Putamen (tissue), 1 donor: ENCODE measurements at places on chromosomes 3 and 15.

DNA sequence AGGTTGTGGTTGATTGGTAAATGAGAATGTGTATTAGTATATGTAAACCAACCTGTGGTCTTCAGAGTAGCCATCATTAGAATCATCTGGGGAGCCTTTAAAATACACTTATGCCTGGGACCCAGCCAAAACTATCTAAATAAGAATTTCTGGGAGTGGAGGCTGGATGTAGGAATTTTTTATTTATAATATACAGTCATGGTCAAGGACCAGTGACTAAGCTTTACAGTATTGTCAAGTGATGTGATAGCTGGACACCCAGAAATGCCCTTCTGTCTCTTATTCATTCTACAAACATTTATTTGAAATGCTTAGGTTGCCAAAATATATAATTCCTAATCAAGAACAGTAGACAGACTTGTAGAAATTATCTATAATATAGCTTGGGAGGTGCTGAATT is 132.2 kb downstream of the MBNL1 start:
- no peak for DNase-seq

- no peak for DNase-seq
Observed at GRCh38 chr3:152376351-152377183, 107.8 kb downstream of the MBNL1 start.

DNA sequence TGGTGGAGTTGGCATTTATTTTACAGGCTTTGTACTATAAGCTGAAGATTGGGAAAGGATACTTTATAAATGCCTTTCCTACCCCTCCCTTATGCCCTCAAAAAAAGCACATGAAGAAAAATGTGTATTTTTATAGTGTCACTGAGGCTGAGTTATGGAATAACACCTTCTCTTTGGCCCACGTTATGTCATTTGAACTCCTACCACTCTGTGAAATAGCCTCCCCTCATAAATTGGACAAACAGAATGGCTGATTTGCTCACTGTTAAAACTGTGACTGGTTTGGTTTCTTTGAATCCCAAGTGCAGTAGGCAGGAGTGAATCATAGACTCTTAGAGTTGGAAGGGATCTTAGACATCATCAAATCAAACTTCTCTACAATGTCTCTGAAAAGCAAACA is 95.2 kb upstream of the SKOR1 start:
- no peak for DNase-seq

DNA sequence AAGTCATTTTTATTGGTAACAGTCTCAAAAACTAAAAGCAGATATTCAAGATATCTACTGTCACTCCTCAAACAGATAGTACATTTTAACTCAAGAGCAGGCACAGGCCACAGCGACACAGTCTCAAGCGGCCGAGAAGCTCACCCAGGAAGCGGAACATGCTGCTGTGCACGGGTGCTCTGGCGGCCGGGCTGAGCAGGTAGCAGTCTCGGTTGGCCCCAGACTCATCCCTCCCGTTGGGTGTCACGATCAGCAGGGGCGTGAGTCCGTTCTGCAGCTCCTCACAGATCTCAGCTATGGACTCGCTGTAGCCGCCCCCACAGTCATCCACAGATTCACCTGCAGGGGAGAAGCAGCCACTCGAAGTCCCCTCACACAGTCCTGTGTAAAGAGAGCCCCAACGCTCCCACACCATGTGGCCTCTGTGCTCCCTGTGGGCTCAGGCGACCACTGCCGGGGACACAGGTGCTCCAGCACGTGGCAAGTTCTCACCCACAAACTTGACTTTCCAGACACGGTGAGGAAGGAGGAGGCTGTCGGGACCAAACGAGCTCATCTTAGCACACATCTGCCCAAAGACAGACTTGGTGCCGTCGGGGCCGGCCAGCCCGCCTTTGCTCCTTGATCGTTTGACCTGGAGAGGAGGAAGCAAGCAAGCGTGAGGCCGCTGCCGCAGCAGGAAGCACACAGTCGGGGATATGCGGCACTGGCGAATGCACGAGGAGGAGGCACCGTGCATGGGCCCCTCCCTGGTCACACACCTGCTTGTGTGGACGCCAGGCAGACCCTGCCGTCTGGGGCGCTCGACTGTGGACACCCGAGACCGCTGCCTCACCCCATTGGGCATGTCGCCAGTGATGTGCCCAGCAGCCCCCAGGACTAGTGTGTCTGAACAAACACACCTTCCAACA is 17.7 kb upstream of the OCA2 start:
- DNase-seq, result no peak

GRCh38 chr3:19891740-19892139 is 42.3 kb downstream of the EFHB start:
- DNase-seq, result no peak

GRCh38 chr3:14915636-14916222 is 31.7 kb upstream of the NR2C2 start:
- DNase-seq, result no peak

GRCh38 chr15:88391006-88391405 is 76.2 kb downstream of the MRPL46 start:
- DNase-seq, result no peak

GRCh38 chr3:24490151-24490550 is 4.5 kb downstream of the THRB start:
- no peak for DNase-seq

DNA sequence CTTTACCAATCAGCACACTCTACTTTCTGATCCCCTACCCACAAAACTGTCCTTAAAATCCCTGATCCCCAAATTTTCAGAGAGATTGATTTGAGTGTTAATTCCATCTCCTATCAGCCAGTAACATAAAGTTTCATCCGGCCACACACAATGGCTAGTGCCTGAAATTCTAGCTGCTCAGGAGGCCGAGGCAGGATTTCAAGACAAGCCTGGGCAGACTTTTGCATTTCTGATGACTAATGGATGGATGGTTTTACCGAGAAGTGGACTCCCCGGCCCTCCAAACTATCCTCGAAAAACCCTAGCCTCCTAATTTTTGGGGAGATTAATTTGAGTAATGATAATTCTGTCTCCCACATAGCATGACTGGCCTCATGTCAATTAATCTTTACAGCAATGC is 269.8 kb upstream of the POU1F1 start:
- no peak for DNase-seq

DNA sequence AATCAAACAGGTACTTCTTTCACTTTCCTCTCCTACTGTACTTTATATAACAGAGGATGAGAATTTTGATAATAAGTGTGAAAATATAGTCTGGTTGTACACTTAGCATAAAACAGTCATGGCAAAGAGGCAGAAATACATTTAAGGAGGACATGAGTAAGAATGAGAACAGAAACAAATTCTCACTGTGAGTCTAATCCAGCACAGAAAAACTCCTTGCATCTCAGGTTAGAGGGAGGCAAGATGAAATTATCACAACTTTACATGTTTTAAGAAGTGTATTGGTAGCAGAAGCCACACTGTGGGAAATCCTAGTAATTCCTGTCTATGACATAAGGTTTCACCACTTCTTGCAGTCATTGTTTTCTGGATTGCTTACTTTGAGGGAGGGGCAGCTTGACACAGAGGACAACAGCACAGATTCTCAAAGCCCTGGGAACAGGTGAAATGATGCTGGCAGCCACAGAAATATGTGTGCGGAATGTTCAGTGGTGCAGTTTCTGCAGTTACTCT is 733.6 kb upstream of the GBE1 start:
- no peak for DNase-seq

DNA sequence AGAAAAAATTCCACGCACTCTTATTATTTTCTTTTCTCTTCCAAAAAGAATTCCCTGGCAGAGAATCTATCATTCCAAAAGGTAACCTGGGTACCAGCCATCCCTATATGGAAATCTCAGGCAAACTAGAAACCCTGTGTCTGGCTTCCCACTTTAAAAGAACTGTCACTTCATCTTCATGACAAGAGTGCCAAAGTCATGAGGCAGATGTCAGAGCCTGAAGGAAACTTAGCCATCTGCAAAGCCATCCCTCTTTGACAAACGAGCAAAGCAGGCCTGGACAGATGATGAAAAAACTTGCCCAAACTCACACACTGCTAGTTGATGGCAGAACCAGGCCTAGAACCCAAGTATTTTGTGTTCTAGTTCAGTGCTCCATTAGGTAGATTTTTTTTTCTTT is 15.9 kb downstream of the SSR3 start:
- DNase-seq, result no peak

- DNase-seq, result no peak
Observed at GRCh38 chr3:98545940-98546339, 14.2 kb downstream of the GPR15 start.

DNA sequence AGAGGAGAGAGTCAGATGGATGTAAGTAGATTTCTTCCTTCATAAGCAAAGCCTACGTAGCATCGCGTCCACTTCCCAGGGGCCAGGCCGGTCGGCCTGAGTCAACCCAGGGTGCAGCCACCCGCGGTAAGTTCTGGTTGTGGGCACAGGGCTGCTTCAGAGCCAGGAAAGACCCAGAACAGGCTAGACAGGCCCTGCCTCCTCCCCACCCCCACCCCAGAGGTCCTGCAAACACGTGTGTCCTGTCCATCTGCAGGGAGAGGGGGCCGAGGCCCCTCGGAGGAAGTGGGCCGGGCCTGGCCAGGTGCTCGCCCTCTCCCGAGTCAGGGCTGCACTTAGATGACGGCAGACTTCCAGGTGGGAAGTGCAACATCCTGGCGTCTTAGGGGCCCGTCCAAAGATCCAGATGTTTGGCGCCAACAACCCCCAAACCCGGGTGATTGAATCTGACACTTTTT is 100.8 kb upstream of the ALDH1A3 start:
- DNase-seq, result no peak

DNA sequence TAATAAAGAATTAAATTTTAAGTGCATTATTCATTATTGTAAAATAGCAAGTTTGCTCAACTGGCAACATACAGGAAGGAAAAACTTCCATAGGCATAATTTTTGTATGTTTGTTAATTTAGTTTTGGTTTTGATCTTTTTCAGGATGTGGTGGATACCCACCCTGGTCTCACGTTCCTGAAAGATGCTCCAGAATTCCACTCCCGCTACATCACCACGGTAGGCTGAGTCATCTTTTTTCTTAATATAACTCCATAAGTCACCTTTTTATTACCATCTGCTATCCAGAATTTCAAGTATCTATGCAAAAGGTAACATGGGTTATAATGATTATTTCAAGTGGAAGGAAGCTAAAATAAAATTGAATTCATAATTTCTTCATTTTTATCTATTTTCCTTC is 104.8 kb downstream of the PPP2R3A start:
- peak; percentile 11 for DNase-seq

GRCh38 chr3:98812851-98813374 is 49.8 kb downstream of the ST3GAL6 start:
- peak; percentile 41 for DNase-seq

DNA sequence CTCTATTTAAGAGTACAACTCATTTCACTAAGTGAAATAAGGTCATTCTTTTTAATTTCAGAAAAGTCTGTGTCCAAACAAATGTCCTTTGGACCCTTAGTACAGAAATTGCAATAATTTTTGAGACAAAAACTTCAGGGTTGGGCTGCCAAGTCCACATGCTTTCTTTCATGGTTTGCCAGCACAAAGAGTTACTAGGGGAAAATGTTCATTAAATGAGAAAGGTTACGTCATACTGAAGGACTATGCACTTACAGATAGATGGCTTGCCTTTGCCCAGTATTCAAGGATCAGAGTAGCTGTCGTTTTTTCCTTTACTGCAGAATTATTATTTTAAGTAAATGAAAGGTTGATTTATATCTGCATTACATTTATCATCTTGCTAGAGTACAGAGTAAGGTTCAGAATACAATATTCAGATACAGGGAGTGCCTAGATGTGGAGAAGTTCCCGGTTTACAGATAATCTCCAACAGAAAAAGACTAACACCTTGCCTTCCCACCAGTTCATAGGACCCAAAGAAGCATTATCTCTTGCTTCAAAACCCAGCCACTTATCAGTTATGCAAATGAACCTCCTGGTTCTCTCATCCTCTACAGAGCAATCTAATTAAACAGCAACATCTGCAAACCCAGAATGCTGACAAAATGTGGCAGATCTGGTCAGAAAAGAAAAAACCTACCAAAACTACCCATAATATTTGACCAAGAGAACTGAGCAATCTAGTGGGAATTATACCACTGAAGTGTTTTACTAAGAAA is 179.3 kb downstream of the FRMD5 start:
- DNase-seq, result peak; percentile 24

GRCh38 chr3:129530251-129530791 is 1.9 kb downstream of the RHO start:
- no peak for DNase-seq

DNA sequence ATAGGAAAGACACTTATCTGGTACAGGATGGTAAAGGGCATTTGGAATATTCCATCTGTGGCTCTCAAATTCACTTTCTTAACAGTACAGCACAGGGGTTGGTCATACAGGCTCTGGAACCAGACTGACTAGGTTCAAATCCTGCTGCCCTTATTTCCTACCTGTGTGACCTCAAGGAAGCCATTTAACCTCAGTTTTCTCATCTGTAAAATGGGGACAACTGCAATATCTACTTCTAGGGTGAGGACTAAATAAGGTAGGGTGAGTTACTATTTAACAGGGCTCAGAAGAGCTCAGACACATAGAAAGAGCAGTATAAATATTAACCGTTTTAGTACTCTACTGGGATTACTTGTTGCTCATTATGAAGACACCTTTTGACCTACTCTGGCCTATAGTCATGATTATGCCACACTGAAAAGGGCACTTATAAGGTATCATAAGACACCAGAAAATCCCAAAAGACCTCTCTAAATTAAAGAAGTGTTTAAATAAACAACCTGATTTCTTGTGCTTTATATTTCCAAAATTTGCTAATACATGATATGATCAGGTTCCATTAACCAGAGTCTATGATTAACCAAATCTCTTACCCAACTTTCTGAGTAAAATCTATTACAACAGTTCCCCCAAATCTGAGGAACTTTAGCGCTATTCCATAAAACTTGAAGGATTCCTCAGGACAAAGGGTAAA is 6.5 kb downstream of the RFTN1 start:
- no peak for DNase-seq

DNA sequence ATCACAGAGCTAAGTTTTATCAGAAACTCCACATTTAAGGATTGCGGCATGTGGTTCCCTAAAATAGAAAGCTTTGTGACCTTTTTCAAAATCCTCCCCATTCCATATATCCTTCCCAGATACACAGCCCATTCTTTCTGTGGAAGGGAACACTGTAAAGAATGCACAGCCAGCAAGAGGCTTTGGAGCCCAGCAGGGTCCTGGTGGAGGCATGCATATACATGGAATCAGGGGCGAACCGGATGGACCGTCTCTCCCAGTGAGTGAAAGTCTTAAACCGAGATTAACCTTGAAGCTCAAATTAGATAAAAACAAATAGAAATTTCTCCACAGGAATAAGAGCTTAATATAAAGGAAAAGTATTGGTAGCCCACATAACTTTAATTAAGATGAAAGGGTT is 436.2 kb upstream of the MDFIC2 start:
- no peak for DNase-seq

GRCh38 chr3:40770061-40770460 is 245.3 kb downstream of the ZNF621 start:
- DNase-seq, result no peak

DNA sequence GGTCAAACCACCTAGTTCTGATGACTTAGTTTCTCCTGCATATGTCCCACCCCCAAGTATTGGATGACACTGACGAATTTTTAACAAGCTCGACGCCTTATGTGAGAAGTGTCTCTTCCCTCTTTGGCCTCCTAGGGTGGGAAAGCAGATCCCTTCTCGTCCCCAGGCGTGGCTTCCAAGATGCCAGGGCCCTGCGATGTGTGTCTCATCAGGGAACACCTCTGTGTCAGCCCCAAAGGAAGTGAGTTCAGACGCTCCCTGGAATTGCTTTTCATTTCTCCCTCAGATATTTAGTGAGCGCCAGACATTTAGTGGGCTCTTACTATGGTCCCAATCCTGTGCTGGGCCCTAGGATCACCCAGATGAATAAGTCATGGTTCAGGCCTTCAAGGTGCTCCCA is 212.7 kb upstream of the NR2E3 start:
- DNase-seq, result no peak

GRCh38 chr3:109707617-109708016 is 370.3 kb upstream of the DPPA4 start:
- no peak for DNase-seq
